ENCODE measurements at places on chromosomes 3 and 15.

GRCh38 chr3:65951836-65952505, 86.7 kb downstream of the MAGI1 start:
- DNase-seq = no peak

DNA sequence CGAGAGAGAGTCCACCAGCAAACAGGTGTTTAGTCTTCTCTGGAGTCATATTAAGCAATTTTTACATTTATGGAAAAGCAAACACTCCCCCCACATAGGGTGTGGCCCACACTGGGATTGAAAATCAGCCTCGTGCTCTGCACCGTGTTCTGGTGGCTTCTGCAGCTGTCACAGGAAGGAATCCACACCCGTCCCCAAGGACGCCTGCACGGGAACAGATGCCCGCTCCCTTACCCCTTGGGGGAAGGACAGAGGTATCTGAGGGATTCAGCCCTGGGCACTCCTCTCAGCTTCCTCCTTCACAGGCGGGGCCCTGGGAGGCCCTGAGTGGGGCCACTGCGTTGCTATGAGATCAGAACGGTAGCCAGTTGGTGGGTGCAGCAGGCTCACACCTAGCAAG, 27.8 kb downstream of the LIPC start:
- DNase-seq = no peak

DNA sequence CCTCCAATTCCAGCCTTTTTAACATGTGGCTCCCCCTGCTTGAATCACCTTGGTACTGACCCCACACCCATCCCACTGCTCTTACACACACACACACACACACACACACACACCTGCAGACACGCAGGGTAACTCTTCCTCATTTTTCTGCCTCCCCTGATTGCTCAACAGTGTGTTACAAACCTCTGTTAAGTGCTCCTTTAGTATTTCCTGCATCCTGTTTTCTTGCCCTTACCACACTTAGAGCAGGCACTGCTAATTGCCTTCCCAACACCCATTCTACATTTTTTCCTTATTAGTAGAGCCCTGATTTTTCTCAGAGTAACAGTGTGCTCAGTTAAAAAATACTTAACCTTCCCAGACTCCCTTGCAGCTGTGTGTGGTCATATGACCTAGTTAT, 184.0 kb downstream of the EBLN2 start:
- DNase-seq = no peak

DNA sequence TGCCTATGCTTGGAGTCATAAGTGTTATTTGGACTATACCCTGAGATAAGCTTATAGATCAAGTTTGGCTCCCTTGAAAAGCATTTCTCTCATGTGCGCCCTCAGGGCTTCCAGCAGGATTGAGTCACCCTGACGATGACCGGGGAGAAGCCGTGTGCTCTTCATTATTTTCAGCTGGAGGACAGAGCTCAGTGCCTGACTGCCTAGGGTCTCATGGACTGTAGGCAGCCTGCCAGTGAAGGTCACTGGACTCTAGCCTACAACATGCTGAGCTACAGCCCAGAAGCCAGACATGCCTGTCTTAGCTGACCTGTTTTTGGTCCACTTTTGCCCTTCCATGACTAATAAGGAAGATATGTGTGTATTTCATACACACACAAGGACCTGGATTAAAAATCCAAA, 31.6 kb upstream of the NUDT16 start:
- no peak for DNase-seq

- no peak for DNase-seq
These were observed 62.8 kb downstream of the SLCO2A1 start for GRCh38 chr3:133966954-133967353.

DNA sequence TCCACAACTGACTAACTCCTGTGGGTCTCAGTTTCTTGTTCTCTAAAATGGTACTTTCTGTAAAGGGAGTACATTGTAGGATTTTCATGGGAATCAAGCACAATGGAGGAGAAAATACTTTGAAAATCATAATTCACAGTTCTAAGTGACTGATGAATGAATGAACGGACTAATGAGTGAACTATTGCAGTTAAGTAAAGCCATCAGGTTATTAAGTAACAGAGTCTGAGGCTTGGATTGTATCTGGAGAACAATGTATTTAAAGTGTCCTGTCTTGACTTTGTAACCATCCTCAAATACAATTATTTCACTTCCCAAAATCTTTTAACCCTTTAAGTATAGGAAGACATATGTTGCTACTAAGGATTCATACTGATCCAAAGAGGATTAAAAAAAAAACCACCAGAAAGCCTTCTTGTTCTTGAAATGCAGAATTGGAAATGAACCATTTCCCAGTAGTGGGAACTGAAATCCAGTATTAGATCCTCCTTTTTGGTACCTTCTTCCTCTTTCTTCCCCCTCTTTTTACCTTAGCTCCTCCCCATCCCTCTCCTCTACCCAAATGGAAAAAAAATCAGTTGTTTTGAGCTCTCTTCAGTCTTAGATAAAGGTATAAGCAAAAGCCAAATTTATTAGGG, 13.2 kb upstream of the BCL6 start:
- no peak for DNase-seq

- no peak for DNase-seq
These were observed 320.9 kb upstream of the ONECUT1 start for GRCh38 chr15:53110999-53111398.

DNA sequence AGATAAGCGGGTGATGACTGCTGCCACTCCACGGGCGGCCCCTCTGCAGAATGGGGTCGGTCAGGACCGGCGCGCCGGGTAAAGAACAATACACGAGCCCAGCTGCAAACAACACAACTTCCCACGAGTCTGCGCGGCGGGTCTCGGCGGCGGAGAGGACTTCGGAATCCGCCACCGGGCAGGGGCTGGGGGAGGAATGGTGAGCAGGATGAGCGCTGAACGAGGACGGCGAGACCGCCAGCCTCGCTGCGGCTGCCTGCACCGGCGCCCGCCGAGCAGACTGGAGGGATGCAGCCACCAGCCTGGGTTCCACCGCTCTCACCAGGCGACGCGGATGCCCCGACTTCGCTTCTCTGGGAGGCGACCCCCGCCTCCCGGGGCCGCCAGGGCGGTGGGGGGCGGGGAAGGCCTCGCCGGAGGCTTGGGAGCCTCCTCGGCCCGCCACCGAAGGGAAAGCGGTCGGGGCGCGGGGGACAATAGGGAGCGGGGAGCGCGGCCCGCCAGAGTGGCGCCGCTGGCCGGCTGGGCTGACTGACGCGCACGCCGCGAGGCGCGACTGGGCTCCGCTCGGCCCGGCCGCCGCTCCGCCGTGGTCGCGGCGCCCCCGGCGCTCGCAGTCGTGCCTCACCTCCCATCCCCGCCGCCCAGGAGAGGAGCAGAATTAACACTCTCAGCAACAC, 515 bp downstream of the ADAM10 start:
- DNase-seq = no peak

DNA sequence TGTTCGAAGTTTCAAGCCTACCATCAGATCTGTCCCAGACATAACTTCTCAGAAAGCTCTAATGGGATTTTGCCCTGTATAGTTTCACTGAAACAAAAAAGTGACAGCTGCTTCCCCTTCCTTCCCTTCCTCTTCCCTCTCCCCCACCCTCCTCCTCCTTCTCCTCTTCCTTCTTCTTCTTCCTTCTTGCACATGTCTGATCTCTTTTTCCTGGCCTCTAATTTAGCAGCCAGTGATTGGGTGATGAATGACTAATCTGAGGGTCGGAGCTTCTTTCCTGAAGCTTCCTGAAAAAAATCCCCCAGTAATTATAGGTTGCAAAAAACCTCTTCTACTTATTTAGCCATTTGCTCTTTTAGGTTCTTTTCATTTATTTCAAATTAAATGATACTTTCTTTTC, 168.7 kb downstream of the POTEB3 start:
- DNase-seq = no peak

GRCh38 chr3:78738833-78739232, 1029.0 kb downstream of the ROBO1 start:
- no peak for DNase-seq

DNA sequence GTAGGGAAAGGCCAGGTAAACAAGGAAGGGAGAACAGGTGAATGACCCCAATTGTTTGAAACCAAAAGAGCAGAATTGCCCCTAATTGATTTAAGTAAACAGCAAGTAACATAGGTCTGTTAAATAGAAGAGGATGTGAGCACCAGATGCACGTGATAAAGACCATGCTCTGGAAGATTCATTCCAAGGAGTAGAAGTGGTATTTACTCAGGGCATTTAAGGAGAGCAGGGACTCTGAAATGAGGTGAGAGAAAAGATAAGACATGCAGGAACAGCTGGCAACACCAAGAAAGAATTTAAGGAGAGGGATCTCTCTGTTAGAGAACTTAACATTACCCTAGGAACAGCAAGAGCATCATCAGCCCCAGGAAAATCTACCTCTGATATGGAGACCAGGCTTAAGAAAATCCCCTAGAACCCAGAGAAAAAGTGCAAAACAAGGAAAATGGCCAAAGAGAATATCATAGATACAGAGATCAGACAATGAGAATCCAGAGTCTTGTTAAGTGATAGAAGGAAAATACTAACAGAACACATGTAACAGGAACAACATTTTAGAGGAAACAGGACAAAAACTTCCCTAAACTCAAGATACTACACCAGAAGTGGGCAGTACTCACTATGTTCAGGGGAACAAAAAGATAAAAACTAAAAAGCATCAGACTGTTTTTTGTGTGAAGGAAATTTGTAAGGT, 6.4 kb downstream of the NUDT16 start:
- no peak for DNase-seq

DNA sequence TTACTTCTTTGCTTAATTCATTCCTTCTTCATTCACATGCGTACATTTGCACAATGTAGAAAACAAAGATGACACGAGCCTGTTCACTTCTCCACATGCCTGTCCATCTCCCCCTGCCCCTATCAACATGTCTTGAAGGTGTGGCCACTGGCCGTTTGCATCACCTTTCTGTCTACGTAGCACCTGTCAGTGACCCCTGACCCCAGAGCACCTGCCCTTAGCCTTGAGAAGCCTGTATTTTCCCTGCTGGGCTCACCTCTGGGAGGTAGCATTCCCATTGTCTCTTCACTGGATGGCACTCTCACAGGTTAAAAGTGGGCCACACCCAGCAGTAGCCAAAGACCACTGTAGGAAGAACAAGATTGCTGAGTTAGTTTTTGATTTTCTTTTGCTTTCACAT, 234.1 kb downstream of the THSD4 start:
- no peak for DNase-seq

- peak; percentile 25 for DNase-seq
These were observed 1.2 kb upstream of the TYRO3 start for GRCh38 chr15:41557673-41558399.

GRCh38 chr15:71302861-71303410, 187.7 kb downstream of the THSD4 start:
- no peak for DNase-seq

DNA sequence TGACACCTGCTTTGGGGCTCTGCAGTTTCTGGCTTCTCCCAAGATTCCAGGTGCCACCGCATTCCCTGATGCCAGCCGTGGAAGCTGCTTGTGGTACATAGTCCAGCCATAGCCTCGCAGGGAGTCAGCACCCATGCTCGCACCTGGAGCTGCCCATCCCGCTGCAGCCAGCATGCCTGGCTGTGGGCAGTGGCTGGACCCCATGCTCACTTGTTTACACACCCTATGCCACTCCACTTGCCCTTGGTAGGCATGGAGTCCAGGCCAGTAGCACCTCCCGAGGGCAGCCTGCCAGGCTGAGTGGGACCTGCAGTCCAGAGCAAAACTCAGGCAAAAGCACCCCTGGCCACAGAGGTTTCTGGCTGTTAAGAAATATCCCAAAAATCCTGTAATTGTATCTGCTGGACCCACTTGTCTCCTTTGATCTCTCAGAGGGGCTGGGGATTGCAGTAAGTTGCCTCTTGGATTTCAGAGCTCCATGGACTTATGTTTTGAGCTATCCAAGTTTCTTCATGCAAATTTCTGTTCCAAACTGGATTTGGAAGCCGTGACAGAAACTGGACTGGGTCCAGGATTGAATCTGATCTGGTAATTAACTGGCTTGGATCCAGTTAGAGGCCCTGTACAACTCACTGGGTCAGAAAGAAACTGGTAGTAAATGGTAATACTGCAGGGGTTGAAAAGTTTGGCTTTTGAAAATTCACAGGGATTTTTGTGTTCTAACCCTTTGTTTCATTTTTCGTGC, 149.3 kb downstream of the FMN1 start:
- no peak for DNase-seq

GRCh38 chr15:90038632-90039095, 37.5 kb downstream of the ZNF710 start:
- no peak for DNase-seq

DNA sequence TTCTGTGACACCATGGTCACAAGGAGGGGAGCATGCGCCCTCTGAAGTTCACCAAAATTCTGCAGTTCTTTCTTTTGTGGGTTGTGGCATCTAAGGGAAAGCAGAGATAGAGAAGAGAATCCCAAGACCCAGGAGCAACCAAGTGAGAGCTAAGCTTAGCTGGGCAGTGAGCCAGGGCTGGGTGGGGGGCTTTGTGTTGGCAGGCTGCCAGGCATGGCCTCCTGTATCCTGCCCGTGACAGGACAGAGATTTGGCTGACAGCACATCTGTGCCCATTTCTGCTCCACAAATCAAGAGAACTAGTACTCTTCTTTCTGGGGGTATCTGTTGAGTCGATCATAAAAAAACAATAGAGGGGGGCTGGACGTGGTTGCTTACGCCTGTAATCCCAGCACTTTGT, 66.2 kb downstream of the NMNAT3 start:
- no peak for DNase-seq

- no peak for DNase-seq
These were observed 75.6 kb downstream of the AQP9 start for GRCh38 chr15:58213587-58214338.

DNA sequence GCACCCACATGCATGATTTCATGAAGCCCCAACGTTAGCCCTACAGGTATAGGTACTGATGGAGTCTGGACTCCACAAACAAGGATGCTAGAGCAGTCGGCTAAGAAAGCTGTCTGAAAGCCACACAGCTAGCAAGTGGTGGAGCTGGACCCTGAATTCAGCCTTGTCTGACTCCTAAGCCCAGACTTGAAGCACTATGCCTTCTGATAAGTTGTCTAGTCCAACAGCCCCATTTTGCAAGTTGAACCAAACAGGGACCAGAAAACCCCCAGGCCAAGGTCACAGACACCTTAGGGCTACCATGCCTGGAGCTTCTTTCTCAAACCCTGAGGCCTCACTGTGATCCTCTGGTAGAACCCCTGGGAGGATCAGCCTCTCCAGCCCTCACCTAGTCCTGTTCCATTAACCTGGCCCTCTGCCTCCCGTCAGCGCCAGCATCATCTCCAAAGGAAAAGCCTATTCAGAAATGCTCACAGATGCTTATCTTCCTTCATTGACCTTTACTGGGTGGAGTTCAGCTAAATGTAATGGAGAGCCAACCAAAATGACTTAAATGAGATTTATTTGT, 1.7 kb upstream of the SLCO2A1 start:
- DNase-seq = no peak

DNA sequence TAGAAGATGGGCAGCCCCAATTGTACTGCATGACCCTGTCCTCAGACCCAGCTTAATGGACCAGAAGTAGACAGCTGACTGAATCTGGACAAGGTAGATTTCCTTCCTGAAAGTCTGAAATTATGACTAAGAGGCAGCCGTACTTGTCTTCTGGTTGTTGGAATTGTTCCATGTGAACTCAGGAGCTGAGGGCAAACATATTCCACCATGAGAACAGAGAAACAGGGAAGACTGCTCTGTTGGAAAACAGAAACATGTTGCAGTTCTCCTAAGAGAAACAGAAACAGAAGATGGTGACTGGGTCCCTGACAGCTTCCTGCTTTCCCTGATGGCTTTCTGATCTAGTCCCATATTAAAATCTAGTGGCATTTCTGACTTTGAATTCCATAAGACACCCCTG, 24.1 kb downstream of the POPDC2 start:
- DNase-seq = no peak
